NCI-H524 treated with DMSO at 0.1 percent for 48 hours (cell line): ENCODE measurements at places on chromosomes 12 and 14.

- no peak for DNase-seq
These were observed 108.4 kb downstream of the BRMS1L start for GRCh38 chr14:35934499-35934898.

GRCh38 chr14:74571901-74572725 is 39.9 kb downstream of the LTBP2 start:
- DNase-seq: peak; percentile 86

- DNase-seq: no peak
These were observed 927.5 kb downstream of the SLC6A15 start for GRCh38 chr12:83985084-83985483.

- DNase-seq: no peak
These were observed 64.9 kb downstream of the FBXO34 start for GRCh38 chr14:55336162-55336561.

DNA sequence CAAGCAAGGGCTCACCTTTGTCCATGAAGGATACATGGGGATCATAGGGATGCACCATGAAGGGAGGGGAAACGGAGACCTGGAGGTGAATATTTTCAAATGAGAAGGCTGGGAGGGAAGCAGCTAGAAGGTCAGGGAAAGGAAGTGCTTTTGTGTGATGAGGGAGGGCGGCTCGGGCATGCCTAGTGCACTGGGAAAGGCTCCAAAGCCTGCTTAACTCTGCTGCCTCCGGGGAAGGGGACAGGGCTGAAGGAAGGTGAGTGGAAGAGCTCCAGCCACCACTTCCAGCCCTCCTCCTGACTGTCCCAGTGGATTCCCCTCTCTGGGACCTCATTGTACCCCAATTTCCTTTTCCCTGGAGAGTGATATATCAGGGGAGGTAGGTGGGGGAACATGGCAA is 149.4 kb upstream of the PRMT8 start:
- no peak for DNase-seq

DNA sequence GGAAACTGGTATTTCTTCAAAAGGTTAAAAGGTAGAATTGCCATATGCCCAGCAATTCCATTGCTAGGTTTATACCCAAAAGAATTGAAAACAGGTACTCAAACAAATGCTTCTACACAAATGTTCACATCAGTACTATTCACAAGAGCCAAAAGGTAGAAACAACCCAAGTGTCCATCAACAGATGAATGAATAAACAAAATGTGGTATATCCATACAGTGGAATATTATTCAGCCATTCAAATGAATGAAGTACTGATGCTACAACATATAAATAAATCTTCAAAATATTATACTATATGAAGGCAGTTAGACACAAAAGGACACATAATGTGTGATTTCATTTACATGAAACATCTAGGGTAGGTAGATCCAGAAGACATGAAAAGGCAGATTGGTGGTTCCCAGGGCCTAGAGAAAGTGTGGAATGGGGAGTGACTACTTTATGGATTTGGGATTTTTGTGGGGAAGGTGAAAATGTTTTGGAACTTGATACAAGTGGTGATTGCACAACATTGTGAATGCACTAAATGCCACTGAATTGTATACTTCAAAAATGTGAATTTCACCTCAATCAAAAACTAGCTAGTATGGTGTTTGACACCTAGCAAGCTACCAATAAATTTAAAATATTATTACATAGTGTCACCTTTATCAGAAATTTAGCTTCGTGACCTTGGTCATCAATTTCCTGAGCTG is 41.7 kb downstream of the LIN52 start:
- DNase-seq: no peak

DNA sequence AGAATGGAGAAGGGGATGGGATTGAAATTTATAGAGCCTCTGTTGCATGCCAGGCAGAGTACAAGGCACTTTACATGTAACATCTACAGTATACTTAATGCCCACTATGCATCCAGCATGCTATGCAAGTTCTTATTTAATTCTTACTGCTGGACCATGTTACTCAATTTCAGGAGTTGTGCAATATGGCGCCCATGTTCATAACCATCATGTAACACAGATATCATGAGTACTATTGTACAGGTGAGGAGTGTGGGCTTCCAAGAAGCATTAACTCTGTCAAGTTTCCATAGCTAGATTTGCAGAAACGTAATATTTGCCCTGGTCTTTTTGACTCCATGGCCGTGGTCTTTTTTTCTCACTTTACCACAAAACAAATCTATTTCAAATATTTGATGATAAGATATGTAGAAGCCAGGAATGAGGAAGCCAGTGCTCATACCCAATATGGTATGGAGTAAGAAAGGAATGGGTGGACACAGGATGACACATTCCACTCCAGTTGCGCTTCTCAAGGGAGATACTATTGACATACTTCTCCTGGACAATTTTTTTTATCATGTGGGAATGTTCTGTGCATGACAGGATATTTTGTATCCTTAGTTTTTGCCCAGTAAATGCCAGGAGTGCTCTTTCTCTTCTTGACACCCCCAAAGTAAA is 191.8 kb downstream of the C12orf75 start:
- no peak for DNase-seq

- no peak for DNase-seq
These were observed 571.2 kb upstream of the MGAT4C start for GRCh38 chr12:86827409-86827808.

DNA sequence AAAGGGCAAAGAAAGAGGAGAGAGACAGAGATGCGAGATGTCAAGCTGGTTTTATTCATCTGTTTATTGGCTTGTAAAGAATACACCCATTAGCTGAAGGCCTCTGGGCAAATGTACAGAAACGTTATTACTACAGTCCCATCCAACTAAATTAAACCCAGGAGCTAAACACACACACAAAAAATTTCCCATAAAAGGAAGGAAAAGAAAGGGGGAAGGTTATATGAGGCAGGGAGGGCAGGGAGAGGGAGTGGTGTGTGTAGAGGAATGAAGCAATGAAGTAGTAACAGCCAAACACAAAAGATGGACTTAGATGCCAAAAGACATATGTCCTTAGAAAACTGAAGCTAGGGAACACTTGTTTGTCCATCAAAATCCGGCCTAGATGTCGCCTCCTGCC is 3.1 kb upstream of the MFAP5 start:
- no peak for DNase-seq

DNA sequence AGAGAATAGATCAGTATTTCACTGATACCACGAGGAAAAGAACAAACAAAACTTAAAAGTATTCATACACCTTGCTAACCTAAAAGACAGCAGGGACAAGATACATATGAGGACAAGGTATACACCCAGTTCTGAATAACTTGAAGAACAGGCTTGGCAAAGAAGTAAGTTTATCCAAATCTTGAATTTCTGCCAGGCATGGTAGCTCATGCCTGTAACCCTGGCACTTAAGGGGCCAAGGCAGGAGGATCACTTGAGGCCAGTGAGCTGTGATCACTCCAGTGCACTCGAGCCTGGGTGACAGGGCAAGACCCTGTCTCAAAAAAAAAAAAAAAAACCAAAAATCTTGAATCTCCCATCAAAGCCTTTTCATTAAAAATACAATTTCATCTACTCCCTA is 25.0 kb downstream of the EIF2S1 start:
- DNase-seq: no peak
